Brain microvascular endothelial cell (primary cell): ENCODE measurements at places on chromosomes 1 and 21.
A peak's percentile ranks its signal among the peaks of the same experiment; 100 is the strongest.

DNA sequence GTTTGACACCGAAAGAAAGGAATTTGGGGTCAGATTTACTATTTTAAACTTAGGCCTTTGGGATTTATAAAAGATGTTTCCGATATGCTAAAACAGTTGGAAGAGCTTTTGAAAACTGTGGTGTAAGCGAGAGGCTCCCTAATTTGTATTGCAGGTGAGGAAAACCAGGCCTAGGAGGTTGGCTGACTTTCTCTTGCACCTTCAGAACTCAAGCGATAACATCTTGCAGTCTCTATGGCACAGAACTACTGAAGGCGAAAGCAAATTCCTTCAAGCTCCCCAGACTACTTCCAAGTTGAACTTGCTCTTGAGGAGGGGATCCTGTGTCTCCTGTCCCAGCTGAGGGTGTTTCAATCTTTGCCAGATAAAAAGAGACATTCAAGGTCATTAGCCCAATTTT, 685.7 kb downstream of the ADGRL2 start:
- no peak for DNase-seq

- peak; percentile 66 for DNase-seq
These were observed 9.1 kb downstream of the TLR5 start for GRCh38 chr1:223133824-223134435.

- no peak for DNase-seq
These were observed 13.4 kb upstream of the TTC22 start for GRCh38 chr1:54814571-54814970.

DNA sequence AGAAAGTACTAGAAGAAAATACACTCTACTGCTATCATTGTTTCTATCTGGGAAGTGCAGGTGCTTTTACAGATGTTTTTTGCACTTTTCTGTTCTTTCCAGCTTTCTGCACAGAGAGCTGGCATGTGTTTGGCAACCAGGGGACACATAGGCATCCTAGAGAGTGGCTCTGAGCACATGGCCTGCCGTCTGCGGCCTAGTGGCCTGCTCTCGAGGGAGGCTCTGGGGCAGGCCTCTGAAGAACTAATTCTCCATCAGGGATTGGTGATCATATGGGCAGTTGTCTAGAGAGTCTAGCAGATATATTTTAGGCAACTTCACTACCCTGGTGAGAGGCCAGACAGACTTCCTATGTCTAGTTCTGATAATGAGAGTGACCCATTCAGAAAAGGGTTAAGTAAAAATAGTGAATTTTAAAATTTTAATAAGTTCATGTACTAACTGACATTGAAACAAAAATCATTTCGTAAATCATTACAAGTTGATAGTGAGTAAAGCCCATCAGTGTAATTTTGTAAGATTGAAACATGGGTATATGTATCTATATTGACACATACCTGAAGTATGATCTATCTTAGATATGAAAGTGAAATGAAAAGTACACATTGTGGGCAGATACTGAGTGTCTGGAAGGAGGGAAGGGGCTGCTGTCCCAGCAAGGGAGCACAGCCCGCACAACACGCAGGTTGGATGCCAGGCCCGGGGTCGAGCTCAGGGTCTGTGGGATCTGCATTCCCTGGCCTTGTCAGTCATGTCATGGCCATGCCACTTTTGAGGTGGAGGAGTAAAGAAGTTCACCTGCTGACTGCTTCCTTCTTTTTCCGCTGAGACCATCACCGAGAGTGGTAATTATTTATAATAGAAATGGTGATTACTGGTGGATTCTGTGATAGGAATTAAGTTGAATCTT, 79.8 kb downstream of the PCBP3 start:
- no peak for DNase-seq

DNA sequence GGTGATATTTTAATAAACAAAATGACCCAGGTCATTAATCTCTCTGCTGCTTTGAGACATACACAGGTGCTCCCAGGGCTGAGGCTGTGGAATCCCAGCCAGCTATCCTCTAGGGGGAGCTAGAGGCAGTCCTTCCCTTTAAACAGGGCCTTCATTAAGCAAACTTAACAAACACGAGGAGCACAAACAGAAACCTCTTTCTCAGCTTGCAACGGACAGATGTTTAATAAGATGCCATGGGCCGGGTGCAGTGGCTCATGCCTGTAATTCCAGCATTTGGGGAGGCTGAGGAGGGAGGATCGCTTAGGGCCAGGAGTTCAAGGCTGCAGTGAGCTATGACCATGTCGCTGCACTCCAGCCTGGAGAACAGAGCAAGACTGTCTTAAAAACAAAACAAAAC, 106.7 kb downstream of the HIVEP3 start:
- peak; percentile 83 for DNase-seq

GRCh38 chr21:42619166-42619565, 34.3 kb upstream of the PDE9A start:
- DNase-seq: no peak

- DNase-seq: peak; percentile 11
These were observed 34.5 kb downstream of the TYW3 start for GRCh38 chr1:74767490-74767889.

- DNase-seq: no peak
These were observed 2.2 kb downstream of the ATP1A2 start for GRCh38 chr1:160117709-160118183.

- no peak for DNase-seq
These were observed 2.1 kb downstream of the CLCC1 start for GRCh38 chr1:108961198-108961597.

DNA sequence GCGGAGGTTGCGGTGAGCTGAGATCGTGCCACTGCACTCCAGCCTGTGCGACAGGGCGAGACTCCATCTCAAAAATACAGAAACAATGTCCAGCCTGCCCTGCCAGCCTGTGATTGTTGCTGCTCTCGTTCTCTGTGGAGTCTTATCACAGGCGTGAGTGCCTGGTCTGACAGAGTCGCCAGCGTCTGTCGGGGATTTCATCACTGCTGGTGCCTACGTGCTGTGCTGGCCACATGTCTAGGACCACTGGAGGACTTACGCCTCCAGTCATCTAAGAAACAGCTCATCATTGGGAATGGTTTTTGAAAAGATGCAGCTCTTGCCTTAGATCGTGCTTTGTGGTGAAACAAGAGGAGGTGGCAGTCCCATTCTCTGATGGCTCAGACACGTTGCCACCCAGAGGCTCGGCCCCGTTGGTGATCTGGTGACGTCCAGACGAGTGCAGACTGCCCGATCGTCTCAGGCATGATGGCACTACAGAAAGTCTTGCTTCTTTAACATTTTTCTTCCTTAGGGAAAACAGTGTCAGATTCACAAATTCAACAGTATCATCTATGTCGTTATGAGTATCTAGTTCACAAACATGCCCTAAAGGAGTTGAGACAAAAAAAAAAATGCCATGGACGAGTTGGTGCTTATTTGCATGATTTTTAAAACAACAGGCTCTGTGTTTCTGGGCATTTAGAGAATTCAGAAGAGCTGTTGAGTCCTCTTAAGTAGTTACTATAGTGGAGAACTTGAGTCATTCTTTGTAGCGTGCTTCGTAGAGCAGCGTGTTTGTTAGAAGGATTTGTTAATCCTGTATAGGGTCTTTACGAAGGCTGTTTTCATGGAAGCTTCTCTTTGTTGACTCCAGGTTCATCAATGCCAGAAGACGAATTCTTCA, 47.5 kb downstream of the CBS start:
- DNase-seq: no peak

DNA sequence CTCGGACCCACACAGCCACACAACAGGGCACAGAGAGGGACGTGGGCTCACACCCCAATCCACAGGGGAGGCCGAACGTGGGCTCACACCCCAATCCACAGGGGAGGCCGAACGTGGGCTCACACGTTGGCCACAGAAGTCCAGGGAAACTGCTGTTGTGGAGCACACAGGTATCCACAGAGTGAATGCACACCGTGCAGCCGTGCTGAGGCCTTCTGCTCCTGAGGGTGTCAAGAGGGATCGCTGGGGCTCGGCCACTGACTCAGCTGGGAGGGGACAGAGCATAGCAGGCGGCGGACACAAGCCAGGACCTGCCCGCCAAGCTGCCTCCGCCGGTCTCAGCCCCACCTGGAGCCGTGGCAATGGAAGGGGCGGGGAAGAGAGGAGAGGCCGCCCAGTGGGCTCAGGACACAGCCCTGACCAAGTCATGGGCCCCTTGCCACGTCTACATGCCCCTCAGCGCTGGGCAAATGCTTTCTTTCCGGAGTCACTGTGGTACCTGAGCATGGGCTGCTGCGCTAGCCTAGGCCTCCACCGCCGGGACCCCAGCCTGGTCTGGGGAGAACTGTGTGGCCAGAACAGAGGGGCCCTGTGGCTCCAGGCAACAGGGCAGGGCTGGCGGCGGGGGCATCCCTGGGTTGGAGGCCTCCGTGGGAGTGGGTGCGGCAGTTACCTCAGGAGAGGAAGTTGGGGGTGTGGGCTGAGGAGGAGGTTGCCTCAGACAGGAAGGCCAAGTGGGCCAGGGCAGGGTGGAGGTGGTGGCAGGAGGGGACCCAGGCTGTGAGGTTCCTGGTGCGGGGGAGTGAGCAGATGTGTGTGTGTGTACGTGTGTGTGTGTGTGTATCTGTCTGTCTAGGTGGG, 1.2 kb downstream of the SYTL1 start:
- DNase-seq: no peak

- no peak for DNase-seq
These were observed 13.9 kb downstream of the ADAM30 start for GRCh38 chr1:119882132-119883049.

GRCh38 chr21:29125191-29125590, 5.3 kb upstream of the MAP3K7CL start:
- DNase-seq: no peak

DNA sequence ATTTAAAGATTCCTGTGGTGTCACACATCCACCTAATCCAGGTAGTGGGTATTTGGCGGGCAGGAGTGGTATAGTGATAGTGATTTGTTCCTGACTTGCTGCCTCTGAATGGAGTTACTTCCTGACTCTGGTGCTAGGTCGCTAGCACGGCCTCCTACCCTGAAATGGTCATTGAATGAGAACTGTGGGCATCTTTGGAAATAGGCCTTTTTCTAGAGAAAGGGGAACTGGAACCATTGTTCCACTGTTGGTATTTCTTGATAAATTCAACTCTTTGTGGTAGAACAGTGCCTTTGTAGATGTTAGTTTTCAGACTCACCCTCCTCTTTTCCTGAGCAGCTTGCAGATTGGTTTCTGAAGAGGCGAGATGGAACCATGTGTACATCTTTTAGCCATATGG, 1.5 kb downstream of the QSOX1 start:
- no peak for DNase-seq

DNA sequence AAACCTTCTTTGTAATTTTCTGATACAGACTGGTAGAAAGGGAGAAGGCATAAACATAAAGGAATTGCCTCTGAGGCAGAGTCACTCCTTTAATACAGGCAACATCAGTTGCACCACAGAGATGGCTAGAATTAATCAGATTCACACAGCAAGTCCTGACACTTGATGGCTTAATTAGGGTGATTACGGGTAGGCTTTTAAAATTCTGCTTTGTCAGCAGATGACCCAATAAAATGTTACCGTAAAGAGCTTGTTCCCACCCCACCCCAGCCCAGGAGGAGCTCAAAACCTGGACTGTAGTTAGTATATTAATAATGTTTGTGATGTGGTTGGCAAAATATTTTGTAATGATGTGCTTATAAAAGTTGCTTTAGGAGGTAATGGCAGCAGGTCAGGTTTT, 9.3 kb upstream of the BTG3 start:
- no peak for DNase-seq

GRCh38 chr1:160049101-160049500, 17.3 kb upstream of the PIGM start:
- no peak for DNase-seq

GRCh38 chr1:237684236-237684635, 206.5 kb downstream of the ZP4 start:
- peak; percentile 52 for DNase-seq

GRCh38 chr1:33286451-33287185, 30.3 kb downstream of the ZNF362 start:
- DNase-seq: no peak

DNA sequence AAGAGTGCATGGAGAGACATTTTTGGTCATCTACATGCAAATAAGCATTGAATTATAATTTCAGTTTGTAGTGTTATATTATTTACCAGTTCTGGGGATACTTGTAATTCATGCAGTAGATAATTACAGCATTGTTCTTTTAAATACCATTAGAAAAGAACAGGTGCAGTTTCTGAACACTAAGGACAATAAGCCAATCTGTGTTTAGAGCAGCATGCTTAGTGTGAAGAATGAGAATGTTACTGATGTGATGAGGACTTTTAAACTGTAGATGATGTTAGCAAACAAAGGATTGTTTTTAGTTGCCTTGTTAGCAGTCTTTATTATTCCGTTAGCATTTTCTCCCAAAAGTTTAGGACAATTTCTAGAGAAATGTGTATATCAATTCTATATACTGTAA, 348.3 kb downstream of the BRINP3 start:
- no peak for DNase-seq

- no peak for DNase-seq
These were observed 93.9 kb downstream of the NID1 start for GRCh38 chr1:235971020-235971419.

DNA sequence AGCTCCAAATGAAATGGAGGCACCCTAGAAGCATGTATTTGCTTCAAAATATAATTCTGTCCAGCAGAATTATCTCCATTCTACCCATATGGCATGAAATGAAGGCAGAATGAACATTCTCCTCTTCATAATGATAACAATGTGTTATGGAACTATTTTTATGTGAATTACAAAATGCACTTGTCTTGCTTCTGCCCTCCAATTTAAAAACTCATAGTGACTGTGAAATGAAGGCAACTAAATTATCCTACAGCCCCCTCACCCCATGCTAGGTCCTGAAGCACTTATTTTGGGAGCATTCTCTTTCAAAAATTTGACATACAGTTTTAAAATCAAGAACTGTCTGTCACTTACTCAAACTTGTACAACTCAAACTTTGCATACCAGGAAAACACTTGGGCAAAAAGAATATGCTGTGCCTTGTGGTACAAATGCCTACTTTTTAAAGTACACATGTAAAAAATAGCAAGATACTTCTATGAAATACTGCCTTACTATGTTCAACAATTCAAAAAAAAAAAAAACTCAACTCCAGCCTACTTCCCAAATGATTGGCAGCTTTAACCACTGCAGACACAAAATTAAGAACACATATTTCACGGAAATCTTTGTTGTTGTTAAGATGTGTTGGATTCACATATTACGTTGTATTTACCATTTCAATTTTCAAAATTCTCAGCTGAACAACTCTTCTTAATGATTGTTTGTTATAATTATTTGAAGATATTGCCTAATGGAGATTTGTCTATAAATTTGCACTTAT, 213.3 kb upstream of the NFIA start:
- DNase-seq: no peak

GRCh38 chr1:76256289-76257223, 182.0 kb downstream of the ST6GALNAC3 start:
- DNase-seq: no peak

DNA sequence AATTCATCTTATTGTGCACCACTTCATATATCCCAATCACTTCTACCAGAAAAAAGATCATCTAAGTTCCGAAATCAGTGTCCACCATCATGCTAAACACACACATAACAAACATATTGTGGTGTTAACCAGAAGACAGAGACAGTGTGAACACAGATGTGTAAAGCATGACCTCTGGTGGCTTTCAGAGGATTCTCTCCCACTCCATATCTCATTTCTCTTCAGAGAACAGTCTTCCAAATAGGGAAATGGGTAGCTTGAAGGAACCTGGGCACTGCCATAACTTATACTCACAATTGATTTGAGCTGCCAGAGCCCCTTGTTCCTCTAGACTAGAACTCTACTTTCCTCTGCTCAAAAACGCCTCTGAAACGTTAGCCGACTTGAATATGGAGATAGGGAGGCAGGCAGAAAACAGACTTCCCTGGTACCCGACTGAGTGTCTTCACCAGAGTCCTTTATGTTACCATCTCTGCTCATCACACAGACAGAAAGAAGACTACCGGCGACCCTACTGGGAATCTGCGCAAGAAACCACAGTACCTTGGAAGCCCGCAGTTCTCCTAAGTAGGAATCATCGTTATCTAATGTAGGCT, 1.8 kb upstream of the ELAPOR1 start:
- DNase-seq: no peak
